ENCODE measurements at places on chromosomes 4 and X.

DNA sequence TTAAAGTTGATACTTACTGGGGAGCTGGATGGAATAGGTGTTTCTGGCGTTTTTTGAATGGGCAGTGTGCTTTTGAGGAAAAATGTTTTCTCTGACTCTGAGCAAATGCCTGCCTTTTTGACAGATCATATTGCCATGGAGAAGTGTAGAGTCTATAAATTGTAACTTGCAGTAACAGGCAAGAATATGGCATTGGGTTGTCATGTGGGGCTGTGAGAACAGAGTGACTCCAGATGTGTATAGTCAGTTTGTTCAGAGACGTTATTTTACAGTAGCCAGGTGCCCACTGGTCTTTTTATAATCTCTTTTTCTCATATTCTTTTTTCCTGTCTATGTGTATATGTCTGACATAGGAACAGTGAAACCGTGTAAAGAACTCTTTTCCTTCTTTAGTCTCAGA is 40.8 kb downstream of the RAPGEF2 start:
- DNase-seq: no peak

DNA sequence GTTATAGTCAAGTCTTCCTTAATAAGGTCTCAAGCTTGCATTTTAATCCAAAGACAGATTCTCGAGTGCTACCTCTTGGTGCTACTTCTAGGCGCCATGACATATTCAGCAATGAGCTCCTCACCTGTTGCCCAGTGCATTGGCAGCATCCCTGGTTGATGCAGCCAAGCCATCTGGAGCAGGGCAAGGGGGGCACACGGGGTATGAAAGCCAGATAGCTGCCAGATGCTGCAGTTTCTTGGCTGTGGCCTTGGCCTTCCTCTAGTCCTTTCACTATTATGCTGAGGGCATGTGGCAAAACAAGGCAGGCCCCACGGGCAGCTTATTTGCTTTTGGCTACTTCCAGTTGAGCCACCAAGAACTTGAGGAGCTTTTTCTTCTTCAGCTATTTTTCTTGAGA is 168.6 kb upstream of the PGRMC2 start:
- no peak for DNase-seq

DNA sequence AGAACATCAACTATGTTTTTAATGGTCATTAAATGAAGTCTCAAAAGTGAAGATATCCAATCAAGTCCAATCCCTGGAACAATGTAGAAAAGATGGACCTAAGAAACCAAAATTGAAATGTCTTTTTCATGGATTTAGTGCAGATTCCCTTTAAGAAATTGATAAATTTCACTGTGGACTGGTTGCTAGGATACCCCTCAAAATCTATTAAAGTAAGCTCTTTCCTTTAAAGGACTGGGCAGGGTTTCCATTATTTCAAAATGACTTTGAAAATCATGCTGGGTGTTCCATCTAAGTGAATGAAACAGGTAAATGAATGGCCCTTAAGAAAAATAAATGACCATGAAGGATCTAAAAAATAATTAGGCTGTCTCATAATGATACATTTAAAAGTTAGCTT is 28.6 kb downstream of the PLRG1 start:
- DNase-seq: no peak

GRCh38 chr4:111722213-111722720 is 423.0 kb upstream of the FAM241A start:
- no peak for DNase-seq

GRCh38 chrX:86809651-86810050 is 661.4 kb downstream of the DACH2 start:
- DNase-seq: no peak

GRCh38 chrX:120612086-120612485 is 8.2 kb downstream of the MCTS1 start:
- no peak for DNase-seq

DNA sequence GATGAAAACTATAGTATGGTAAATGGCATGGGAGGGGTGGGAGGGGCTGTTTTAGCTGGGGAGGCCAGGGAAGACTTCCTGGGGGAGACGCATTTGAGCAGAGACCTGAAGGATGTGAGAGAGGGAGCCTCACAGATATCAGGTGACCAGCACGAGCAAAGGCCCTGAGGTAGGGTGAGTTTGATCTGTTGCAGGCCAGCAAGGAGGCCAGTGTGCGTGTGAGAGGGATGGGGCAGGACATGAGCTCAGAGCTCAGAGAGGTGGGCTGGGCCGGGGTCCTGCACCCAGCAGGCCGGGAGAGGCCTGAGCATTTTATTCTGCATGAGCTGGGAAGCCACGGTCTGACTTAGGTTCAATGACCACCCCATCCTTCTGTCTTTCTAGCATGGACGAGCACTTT is 80.0 kb downstream of the PPP2R2C start:
- DNase-seq: no peak

DNA sequence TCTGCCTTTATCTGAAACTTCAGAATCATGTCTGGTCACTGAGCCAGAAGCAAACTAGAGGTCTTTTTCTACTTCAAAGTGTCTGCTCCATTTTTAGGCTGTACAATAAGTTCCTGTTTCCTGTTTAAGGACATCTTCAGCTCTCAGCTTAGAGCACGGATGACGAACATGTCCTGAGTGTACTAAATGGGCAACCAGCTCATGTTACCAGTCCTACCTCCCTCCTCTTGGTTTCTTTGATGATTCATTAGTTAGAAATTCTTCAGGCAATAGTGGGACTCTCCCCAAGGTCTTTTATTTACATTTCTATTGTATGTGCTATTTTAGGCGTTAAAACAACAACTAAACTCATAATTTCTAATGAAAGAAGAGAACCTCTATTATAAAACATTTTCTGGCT is 58.0 kb downstream of the ENPEP start:
- no peak for DNase-seq

DNA sequence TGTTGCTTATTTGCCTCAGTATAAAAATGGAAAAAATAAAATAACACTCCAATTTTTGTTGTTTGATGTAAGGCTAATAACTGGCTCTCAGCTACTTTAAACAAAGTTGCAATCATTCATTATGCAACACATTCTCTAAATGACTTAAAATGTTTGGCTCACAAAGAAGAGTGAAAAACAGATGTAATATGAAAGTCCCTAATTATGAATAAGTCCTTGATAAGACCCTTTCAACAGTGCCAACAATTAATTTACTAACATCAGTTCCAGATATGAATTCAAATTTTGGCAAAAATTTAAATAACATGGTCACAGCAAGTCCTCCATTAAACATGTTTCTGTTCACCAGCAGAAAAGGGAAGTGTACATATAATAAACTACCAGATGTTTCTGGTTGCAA is 69.8 kb downstream of the PAPSS1 start:
- DNase-seq: no peak

- no peak for DNase-seq
Observed at GRCh38 chrX:124217304-124218251, 114.9 kb upstream of the TEX13D start.

DNA sequence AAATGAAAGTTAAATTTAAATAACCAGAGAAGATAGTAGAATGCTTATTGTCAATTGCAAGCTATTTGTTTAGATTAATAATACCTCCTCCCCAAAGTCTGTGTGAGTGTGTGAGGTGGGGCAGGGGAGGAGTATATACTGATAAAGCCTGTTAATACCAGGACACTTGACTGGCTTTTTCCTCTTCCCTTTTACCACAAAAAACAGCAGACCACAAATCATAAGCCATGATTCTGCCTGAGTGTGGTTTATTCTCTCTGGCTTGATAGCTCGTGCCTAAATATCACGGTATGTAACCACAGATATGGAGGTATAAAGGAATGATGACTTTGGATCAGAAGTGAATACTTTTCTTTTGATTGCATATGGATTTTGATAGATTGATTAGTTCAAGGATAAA is 21.9 kb upstream of the SCRG1 start:
- DNase-seq: no peak

- DNase-seq: no peak
Observed at GRCh38 chrX:110212299-110212698, 105.6 kb downstream of the AMMECR1 start.

GRCh38 chrX:32877592-32877991 is 333.8 kb downstream of the DMD start:
- DNase-seq: no peak

- DNase-seq: peak; percentile 61
Observed at GRCh38 chr4:57442831-57443291, 332.7 kb upstream of the IGFBP7 start.

- no peak for DNase-seq
Observed at GRCh38 chr4:45944000-45944399, 179.9 kb downstream of the GABRG1 start.

DNA sequence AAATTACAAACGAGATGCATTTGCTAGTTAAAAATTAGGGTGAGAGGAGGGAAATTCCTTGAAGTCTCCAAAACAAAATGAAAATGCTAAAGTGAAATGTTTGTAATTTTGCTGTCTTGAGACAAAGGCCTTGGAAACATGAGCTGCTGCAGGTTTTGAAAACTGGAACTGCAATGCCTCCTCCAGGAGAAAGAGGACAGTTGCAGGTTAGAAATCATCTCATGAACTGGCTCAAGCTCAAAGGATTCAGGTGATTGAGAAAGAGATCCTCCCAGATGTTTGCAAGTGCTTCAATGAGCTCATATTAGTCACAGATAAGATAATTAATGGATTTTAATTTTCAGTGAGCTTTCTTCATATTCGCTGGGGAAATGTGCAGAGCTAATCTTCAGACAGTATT is 32.4 kb downstream of the SMPX start:
- DNase-seq: no peak

GRCh38 chr4:127622921-127623796 is 9.6 kb upstream of the INTU start:
- peak; percentile 66 for DNase-seq

DNA sequence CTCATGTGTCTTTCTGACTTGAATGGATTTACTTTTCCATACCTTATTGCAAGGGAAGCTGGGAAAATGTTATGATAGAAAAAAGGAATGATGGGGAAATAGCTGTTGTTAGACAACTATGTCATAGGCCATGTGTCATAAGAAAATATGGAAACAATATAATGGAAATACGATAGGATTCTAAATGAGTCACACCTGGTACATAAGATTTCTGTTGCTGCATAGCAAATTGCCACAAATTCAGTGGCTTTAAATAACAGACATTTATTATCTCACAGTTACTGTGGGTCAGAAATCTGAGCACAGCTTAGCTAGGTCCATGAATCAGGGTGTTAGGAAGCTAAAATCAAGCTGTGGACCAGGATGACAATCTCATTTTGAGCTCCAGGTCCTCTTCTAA is 44.6 kb upstream of the ANKRD50 start:
- DNase-seq: no peak

- DNase-seq: no peak
Observed at GRCh38 chr4:166341992-166342391, 469.0 kb downstream of the TLL1 start.

DNA sequence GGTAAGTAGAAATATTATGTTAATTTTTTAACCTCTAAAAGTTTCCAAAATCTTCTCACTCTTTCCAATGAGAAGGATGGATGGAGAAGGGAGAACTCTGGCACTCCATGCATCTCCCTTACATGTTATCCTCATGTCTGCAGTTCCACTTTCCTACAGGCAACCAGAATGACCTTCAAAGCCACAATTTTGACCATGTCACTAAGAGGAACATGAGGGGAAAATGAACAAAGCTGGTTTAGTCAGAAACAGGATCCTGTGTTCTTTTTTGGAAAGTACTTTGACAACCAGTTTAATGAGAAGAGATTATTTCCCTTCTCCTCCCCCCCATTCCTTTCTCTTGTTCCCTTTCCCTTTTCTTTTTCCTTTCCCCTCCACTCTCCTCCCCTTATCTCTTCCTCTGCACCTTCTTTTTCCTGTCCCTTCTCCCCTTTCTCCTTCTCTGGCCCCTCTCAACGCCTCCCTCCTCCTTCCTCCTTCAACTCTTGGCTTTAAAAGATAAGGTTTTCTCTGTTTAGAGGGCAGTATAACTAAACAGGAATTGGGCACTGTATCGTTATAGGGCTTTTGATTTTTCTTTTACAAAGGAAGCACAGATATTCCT is 42.5 kb downstream of the DTHD1 start:
- DNase-seq: no peak

DNA sequence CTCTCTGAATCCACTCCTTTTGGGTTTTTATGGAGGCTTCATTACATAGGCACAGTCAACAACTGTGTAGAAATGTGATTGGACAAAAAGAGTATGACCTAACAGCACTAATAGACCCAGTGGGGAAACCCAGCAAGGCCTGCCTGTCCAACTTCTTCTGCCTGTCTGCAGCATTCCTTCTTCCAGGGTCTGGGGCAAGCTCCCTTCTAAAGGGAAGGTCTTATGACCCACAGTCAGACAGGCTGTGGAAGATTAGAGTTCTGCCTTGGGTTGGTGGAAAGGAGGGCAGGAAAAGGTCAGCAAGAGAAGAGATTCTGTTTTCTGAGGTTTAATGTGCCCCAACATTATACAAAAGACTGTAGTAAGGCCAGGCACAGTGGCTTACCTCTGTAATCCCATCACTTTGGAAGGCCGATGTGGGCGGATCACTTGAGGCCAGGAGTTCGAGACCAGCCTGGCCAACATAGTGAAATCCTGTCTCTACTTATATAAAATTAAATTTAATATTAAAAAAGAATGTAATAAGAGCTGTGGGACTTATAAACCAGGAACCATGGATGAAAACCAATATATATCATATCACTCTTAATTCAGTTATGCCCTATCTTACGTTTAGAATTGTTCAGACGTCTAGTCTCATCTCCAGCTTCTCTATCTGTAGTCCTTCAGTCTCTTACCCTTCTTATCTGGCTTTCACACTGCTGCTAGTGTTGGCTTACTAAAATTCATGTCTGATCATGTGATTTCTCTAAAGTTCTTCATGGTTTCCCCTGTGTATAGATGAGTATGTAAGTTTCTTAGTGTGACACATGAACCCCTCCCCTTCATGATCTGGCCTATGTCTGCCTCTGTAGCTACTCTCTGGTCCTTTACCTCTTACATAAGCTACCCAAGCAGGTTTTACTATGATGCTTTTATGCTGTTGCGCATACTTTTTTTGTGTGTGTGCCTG is 6.2 kb downstream of the CLCN3 start:
- DNase-seq: no peak

GRCh38 chrX:47091149-47091775 is 13.0 kb downstream of the RGN start:
- no peak for DNase-seq

- no peak for DNase-seq
Observed at GRCh38 chr4:68267433-68267944, 22.0 kb upstream of the TMPRSS11B start.

GRCh38 chrX:149493567-149494562 is 11.2 kb downstream of the IDS start:
- DNase-seq: no peak

GRCh38 chrX:31092476-31092875 is 20.6 kb upstream of the FTHL17 start:
- no peak for DNase-seq

DNA sequence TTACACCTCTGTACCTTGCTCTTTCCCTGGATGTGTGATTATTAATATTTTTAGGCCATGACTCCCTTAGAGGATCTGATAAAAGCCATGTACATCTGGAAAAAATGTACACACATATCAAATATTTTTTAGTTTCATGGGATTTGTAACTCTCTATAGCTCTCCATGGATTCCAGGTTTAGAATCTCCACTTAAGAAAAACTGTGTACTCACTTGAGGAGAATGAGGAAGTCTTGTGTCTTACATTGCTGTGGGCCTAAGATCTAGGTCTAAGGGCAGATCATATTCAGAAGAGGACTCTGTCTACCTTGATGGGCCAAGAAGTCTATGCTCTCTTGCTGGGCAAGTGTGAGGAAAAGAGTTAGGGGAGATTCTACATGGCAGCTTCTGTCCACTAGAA is 98.0 kb downstream of the RRAGB start:
- DNase-seq: no peak
